ENCODE measurements at places on chromosomes 13 and 19.

DNA sequence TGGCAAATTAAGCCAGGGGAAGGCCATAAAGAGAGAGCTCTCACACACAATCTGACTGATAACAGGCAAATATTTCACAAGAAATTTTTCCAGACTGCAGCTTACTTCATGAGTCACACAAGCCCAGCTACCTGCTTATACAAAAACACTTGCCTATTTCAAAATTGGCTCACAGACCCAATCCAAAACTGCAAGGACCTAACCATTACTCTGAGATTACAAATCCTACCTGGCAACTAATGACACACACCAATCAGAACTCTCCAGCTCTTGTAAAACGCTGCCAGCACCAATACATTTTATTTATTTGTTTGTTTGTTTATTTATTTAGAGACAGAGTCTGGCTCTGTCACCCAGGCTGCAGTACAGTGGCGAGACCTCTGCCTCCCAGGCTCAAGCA lies 18.1 kb upstream of the ZFP82 start:
- no peak for DNase-seq

GRCh38 chr13:24217601-24218281 lies 57.2 kb downstream of the SPATA13 start:
- DNase-seq, result no peak

DNA sequence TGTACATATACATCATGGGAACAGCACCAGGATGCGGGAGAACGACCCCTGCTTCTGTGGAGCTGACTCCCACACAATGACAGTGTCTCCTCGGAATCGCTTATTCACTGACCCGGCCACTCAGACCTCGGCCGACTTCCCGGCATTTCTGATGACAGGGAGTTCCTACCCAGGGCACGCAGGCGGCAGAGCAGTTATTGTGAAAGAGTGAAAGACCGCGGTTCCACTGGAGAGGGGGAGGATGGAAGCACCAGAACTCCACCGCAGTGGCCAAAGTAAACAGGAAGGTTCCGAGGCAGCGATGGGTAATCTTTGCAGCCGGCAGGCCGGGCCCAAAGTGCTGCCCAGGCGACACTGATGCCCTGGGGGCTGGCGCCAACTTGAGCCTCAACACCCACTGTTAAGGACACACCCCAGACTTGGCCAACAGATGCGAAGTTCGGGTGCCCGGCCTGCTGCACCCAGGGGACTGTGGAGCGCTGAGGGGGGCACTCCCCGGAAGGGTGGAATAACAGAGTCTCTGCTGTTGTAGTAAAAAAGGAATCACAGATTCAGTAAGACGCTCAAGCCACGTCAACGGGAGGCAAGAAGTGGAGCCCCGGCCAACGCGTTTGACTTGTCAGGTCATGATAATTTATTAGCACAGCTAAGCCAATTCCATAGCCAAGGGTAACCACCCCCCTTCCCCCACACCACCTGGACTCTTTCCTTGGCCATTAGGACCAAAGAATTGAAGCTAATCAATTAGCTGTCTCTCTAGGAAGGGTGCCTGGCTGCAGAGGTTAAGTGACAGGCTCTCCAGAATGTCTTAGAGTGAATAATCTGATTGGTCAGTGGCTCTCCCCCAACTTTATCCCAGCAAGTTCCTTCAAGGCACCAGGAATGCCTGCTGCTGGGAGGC lies 5.8 kb downstream of the MLLT1 start:
- DNase-seq, result no peak

DNA sequence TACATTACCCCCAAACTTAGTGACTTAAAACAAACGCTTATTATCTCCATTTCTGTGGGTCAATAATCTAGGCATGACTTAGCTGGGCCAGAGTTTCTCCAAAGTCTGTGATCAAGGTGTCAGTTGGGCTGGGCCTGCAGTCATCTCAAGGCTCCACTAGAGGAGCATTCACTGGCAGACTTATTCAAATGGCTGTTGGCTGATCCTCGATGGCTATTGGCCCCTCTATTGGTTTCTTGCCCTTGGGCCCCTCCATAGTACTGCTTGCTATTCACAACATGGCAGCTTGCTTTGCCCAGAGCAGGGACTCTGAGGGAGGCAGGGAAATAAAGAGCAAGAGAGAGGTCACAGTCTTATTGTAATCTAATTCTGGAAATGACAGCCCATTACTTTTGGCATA lies 57.6 kb downstream of the RCBTB2 start:
- no peak for DNase-seq

- no peak for DNase-seq
These were observed 2.3 kb upstream of the HIF3A start for GRCh38 chr19:46294494-46294893.

- no peak for DNase-seq
These were observed 74.8 kb downstream of the ABCC4 start for GRCh38 chr13:95226476-95226875.

- DNase-seq, result no peak
These were observed 170.3 kb downstream of the PTPRS start for GRCh38 chr19:5170329-5170745.

DNA sequence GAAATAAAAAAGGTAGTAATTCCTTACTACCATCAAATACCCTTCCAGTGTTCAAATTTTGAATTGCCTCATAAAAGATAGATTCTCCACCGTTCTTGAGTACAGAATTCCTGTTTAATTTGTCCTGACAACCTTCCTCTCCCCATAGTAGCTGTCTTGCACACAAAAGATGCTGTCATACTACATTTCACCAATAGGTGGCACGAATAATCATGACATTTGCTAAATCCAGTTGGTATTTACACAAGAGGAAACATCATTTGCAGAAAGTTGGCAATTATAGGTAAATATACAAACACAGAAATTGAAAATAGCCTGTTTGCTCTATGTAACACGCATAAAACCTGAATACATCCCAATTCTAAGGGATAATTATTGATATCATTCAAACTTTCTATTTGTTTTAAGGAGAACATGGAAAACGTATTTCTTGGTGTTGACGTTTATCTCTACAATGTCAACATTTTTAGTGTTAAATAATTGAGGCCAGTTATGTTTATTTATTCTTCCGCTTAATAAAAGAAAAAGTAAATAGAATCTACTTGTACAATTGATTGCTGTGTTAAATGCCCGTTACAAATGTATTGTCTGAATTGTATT lies 58.3 kb upstream of the CLDN10 start:
- peak; percentile 35 for DNase-seq
